ENCODE measurements at places on chromosomes 3 and 15.

DNA sequence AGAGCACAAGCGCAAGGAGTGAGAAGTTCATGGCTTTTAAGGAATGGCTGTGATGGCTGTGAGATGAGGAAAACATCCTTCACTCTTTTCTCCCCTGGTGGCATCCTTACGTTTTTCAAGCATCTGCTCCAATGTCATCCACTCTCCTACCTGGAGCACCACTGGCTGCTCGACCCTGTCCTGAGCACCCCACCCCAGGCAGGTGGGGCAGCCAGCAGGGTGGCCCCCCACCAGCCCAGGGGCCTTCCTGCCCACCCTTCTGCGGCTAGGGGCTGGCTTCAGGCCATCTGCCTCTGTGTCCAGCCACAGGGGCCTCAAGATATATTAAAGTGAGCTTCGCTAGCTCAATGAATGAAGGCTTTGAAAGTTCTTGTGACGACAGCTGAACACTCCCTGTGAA is 56.1 kb downstream of the ATP10A start:
- no peak for DNase-seq

DNA sequence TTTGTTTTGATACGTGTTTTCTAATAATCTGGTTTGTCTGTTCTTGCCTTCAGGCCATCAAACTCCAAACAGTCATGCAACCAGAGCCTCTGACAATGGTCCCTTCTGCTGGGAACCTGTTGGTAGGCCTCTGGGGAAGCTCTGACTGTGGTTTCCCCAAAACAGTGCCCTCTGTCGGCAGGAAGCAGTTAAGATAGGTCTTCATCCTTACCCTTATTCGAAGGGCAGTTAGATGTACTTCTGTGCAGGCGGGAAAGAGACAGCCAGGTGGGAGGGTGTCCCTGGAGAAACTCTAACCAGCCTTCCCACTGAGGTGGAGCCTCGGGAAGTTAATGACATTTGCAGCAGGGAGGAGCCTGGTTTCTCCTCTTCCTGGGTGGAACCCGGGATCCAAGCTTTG is 81.6 kb upstream of the CHMP2B start:
- DNase-seq, result no peak

- DNase-seq, result peak; percentile 39
Observed at GRCh38 chr15:80999623-81000036, 1.1 kb upstream of the TLNRD1 start.

GRCh38 chr15:79972863-79973262 is 1.9 kb upstream of the BCL2A1 start:
- DNase-seq, result no peak

DNA sequence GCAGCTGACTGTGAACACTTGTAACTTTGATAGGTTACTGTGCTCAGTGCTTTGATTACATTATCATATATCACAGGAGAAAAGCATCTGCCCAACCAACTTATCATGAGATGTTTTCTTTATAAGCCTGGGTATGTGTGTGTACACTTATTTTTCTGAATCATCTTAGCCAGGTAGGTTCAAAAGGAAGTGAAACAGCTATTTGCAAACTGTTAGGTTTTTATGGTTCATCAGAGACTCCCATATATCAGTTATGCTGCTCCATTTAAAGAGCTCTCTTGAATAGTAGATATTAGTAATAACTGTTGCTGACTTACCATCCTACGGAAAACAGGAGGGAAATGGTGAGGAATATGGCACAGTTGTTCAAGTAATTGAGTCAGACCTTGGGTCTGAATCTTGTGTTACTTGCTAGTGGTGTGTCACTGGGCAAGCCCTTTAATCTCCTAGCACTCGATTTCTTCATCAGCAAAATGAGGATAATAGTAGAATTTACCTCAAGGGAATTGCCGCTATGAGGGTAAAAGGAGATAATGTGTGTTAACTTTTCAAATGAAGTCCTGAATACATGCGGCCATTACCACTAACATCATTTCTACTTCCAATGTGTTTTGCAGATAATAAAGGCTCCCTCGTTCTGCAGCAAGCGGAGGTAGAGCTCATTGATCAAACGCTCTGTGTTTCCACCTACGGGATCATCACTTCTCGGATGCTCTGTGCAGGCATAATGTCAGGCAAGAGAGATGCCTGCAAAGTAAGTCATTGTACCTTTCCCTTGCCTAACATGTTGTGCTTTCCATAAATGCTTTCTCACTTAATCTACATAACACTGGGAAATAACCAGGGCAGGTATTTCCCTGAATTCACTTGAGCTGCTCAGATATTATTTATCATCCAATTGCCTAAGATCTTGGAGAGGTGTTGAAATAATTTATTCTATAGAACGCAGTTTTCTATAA is 7.8 kb upstream of the C3orf52 start:
- no peak for DNase-seq

- no peak for DNase-seq
Observed at GRCh38 chr3:32873531-32874130, 55.8 kb downstream of the TRIM71 start.

DNA sequence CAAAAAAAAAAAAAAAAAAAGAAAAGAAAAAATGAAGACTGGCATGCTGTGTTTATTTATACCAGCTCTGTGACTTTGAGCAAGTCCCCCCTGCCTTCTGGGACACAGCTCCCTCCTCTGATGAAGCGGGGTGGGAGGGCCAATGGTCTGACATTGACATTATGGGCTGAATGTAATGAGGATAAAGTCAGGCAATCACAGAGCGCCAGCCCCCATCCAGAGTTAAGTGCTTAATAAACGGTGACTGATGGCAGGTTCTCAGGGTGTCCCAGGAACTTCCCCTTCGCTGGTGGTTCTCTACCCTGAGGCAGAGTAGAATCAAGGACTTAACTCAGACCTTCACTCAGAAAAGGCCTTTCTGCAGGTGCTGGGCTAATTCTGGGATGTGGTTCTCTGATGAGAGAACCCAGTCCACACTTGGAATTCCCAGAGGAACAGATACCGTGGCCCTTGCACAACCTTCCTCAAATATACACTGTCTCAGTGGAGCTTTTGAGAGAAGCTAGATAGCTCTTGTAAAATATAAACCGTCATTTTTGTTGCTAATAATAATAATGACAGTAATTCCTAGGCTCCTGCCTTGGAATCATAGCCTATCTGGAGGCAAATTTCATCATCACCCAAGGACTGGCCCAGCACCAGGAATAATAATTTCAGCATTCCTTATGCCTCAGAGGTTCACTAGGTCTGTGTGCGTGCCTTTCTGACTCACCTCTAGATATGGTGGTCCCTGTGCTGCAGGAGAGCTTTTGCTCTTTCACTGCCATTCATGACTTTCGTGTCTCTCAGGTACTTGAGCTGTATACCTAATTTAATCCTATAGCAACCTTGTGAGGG is 115.8 kb downstream of the RPLP1 start:
- DNase-seq, result no peak

DNA sequence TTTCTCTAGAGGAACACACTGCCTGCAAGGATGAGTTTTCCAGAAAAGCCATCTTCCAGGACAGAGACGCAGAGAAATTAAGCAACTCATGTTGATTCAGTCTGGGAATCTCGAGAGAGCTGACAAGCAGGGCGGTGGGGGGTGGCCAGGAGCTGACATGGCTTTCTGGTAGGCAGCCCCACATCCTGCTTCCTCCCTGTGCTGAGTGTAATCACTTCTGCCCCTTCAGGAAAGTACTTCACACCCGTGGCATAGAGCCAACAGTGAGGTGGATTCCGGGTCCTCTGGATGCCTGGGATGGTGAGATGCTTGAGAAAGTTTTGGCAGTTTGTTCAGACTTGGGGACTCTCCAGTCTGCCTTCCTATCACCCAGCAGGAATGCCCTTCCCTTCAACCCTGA is 221.1 kb downstream of the SLCO3A1 start:
- DNase-seq, result no peak

All from naive thymus-derived CD8-positive, alpha-beta T cell (primary cell).